ENCODE measurements at places on chromosomes 7 and 10. TPM values are rescaled to one million over a fixed set of nuclear protein-coding genes. Genes with fewer than 3 reads are reported as not detected.
A peak's percentile ranks its signal among the peaks of the same experiment; 100 is the strongest.

ASIC3 gene
- 6.7 TPM for total RNA-seq

GRCh38 chr10:52939894-52940293, 167.3 kb upstream of the MBL2 start:
- no peaks in the 10 kb centered on the region for H3K4me1 ChIP-seq
- DNase-seq, result no peak
- H3K4me3 ChIP-seq, result no peak overlapping the region
- H3K27me3 ChIP-seq, result no peaks in the 10 kb centered on the region
- no peak overlapping the region for H3K27ac ChIP-seq
- no peaks in the 10 kb centered on the region for H3K36me3 ChIP-seq

TEX47 gene
- total RNA-seq, result not detected

- H3K36me3 ChIP-seq, result no peaks in the 10 kb centered on the region
- no peak for DNase-seq
- no peak overlapping the region for H3K27ac ChIP-seq
- H3K27me3 ChIP-seq, result peaks cover 13% of the 10 kb centered on the region
These were observed 63.3 kb downstream of the EVX1 start for GRCh38 chr7:27305854-27306253.

- no peaks in the 10 kb centered on the region for H3K36me3 ChIP-seq
- no peak for DNase-seq
- no peak overlapping the region for H3K4me3 ChIP-seq
- H3K27ac ChIP-seq, result no peak overlapping the region
- H3K27me3 ChIP-seq, result no peaks in the 10 kb centered on the region
These were observed 32.0 kb downstream of the GNA12 start for GRCh38 chr7:2812114-2812487.

ANKRD16 gene
- total RNA-seq, result 7.5 TPM

- peaks cover 18% of the 10 kb centered on the region for H3K4me1 ChIP-seq
- DNase-seq, result no peak
- no peak overlapping the region for H3K27ac ChIP-seq
- no peaks in the 10 kb centered on the region for H3K27me3 ChIP-seq
These were observed 86.7 kb downstream of the INPP5A start for GRCh38 chr10:132624061-132624846.

GRCh38 chr10:70038923-70039322, 13.7 kb upstream of the MACROH2A2 start:
- no peak overlapping the region for H3K4me3 ChIP-seq
- H3K4me1 ChIP-seq, result no peaks in the 10 kb centered on the region
- H3K27ac ChIP-seq, result no peak overlapping the region
- peaks cover 13% of the 10 kb centered on the region for H3K27me3 ChIP-seq

DNA sequence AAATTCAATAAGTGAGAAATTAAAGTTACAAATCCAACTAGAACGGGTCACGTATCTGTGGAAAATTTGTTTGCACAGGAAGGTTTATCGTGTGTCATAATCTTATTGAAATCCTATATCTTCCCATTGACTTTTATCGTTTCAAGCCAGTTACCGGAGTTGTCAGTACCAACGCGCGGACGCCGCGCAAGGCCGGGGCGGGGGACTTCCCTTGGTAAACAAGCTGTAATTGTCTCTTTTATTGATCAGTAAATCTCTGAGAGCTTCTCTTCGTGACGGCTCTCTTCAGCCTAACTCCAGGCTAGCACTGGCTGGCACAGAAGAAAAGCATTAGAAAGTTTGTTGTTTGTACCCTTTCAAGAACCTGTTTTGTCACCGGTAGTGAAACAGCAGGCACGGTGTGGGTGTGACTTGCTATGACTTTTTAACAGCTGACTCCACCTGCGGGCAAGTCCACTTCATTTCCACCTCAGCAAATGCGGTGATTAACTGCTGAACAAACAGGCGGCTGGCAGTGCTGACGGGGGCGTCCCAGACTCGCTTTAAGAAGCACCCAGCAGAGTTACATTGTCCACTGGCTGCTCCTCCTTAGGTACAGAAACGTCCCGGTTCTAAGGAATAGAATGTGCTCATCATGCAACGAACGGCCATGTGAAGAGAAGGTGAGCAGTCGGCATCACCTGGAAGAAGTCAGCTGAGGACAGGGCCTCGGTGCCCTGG, 215.8 kb downstream of the MAD1L1 start:
- H3K4me1 ChIP-seq, result peaks cover 25% of the 10 kb centered on the region
- H3K36me3 ChIP-seq, result peaks cover 1% of the 10 kb centered on the region
- H3K27ac ChIP-seq, result no peak overlapping the region
- peak; percentile 34 for DNase-seq
- H3K4me3 ChIP-seq, result no peak overlapping the region

All from activated CD4-positive, alpha-beta T cell treated with anti-CD3 and anti-CD28 coated beads for 36 hours (primary cell).